ENCODE measurements at places on chromosomes 16 and 17.

DNA sequence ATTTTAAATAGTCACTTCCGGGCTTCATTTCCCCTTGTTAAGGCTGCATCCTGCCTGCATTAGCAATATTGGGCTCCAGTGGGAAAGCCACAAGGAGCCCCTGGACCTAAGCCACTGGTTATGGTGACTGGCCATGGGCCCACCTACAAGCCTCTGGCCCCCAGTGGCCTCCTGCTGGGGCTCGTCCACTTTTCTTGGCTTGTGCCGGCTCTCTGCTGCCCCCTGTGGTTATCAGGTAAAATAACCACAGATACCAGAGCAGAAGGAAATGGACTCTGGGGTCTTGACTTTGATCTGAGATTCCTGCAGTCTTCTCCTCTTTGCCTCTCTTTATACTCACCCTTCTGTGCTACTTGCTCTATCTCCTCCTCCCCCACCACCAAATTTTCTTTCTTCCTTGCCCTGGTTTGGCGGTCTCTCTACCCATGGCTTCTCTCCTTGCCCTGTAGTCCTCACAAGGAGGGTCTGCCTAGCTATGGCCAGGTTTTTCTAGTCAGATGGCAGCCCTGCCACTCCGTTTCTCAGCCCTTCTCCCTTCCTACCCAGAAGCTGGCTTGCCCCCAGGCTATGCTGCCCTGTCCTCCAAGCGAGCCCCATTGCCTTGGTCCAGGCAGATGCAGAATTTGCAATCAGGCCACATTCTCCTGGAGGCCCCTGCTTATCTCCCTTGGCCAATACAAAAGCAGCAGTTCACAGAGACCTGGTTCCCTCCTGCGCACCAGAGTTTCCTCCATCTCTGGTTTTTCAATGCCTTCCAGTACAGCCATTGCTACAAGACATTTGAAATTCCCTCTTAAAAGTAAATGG, 82.9 kb upstream of the RCVRN start:
- no peak for DNase-seq

DNA sequence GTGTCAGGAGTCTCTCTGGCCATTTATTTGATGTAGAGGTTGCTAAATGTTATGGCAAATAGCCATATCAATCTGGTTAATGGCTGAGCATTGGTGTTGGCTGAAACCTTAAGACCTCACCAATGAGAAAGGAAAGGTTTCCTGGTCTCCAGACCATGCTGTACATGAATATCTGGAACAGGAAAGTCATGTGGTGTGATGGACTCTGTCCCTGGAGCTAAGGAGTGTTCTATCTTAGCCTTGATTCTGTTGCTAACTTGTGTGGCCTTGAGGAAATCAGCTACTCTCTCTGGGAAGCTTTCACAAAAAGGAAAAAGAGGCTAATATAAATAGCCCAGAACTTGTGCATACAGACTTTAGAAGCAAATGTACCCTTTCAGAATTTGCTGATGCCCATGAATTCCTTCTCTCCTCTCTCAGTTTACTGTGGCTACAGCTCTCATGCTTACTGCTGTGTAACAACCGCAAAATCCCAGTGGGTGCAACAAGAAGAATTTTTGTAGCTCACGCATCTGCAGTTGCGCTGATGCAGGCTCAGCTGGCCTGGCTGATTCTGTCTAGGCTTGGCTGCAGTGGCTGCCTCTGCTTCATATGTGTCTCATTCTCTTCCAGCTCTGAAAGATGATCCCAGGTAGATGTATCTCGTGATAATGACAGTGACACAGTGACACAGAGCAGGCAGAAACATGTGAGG, 287.5 kb downstream of the NPIPA8 start:
- DNase-seq: no peak

DNA sequence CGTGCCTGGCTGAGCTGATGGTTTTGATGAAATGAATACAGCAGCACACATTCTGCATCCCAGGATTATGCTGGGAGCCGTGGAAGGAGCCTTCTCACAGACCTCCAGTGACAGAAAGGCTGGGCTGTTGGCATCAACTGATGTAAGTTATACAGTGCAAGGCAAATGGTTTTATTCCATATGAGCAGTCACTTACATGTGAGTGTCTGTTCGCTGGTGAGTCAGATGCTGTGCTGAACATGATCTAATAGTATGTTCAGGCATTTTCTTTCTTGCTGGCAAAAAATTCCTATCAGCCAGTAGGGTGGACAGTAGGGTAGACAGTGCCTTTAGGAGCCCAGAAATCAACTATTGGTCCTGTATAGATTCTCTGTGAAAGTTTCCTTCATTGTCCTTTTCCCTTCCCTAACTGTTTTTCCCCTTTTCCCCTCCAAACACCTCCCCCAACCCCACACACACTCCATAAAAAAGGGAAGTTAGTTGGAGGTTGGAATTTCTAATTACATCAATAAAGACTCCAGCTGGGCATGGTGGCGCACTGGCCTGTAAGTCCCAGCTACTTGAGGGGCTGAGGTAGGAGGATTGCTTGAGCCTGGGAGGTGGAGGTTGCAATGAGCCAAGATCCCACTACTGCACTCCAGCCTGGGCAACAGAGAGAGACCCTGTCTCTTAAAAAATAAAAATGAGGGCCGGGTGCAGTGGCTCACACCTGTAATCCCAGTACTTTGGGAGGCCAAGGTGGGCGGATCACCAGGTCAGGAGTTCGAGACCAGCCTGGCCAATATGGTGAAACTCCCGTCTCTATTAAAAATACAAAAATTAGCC, 36.2 kb downstream of the LDHD start:
- DNase-seq: no peak

DNA sequence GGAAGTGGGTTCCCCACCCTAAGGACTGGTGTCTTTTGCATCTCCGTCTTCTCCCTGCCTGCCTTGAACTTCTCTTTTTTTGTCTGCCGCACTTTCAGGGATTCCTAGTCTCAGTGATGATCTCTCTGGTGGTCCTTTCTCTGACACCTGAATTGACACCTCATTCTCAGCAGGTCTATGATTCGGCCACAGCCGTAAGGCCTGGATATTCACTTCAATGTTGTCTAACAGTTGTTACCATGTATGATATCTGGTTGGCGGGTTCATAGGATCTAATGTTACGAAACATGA, 25.1 kb upstream of the SLC47A1 start:
- no peak for DNase-seq

GRCh38 chr17:59004338-59005111, 102.2 kb downstream of the TRIM37 start:
- DNase-seq: peak; percentile 41

- DNase-seq: no peak
Observed at GRCh38 chr16:19774024-19774423, 56.0 kb downstream of the IQCK start.

GRCh38 chr17:75269844-75270217, 1.2 kb downstream of the MIF4GD start:
- no peak for DNase-seq

GRCh38 chr16:31269541-31269940, 9.8 kb downstream of the ITGAM start:
- DNase-seq: no peak

DNA sequence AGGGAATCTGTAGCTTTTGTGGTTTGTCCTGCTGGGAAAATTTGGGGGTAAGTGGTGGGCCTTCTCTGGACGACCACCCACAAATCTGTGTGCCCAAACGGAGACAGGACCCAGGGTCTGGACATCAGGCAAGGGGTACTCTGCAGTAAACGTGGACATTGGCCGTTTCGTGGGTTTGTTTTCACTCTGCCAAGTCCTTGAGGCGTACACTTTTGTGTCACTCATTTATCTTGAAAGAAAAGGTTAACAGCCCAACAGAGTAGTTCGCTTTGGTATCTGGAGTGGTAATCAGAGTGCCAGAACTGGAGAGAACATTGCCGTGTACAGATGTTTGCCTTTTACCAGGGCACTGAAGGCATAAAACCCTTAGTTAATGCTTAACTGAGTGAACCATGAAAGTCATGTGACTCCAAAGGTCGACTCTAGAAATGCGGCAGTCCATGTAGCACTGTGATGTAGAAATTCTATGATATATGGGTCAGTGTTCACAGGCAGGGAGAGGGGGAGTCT, 15.4 kb downstream of the NAA60 start:
- no peak for DNase-seq

DNA sequence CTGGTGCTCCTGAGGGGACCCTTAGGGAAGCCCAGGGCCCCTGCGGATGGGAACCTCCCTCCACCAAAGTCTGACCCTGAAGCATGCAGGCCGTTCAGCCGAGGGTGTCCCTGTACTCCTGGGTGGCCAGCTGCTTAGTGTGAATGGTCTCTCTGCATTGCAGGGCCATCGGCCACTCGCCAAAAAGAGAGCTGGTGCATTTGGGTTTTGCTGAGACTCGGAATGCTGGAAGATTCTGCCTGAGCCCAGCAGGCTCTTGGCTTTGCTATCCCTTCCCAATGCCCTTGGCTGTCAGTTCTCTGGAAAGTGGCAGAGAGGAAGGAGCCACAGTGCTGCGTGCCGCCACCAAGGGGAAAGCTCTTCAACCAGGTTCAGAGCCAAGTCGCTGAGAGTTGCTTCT, 2.8 kb downstream of the MEOX1 start:
- no peak for DNase-seq

DNA sequence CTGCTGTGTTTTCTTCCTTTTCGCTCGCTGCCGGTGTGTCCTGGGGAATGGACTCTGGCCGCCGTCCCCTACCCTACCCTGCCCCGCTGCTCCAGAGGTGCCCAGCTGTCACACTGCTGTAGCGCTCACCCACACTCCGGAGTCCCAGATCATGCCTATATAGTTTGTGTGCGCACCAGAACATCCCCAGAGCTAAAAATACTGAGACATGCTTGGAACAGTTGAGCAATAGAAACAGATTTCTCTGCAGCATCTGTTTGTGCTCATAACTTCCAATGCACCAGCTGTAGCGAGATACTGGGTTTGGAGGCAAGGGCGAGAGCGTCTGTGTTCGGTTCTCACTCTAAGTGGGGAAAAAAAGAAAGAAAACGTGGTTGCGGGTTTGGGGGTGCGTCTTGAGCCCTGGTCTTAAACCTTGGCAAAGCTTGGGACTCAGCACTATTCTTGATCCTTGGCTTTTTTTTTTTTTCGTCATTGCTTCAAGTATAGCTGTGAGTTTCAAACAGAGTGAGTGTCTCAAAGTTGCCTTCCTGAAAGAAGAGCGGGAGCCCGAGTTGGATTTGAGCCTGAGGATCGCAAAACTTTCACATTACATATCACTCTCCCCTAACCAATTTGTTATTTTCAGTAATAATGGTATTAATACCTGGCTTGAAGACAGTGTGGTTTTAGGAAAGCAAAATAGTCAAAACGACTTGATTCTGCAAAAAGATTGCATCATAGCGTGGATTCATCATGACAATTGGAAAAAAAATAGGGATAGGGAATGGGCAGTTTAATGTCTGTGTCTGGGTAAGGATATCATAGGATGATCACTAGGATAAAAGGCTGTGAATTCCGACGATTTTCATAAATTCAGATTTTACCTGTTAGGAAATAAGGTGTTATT, 621 bp downstream of the KCNJ2 start:
- no peak for DNase-seq

DNA sequence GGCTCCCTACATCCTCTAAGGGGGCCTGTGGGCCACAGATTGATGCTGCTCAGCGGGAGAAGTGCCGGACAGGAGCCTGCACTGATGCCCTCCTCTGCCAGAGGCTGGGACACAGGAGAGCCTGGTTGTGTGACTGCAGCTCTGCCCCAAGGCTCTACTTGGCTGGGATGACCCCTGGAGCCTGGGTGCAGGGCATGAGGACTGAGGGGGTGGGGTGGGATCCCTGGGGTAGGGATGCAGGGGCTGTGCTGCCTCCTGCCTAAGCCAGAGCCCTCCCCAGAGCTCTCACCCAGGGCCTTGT, 577 bp downstream of the EVPLL start:
- DNase-seq: no peak

DNA sequence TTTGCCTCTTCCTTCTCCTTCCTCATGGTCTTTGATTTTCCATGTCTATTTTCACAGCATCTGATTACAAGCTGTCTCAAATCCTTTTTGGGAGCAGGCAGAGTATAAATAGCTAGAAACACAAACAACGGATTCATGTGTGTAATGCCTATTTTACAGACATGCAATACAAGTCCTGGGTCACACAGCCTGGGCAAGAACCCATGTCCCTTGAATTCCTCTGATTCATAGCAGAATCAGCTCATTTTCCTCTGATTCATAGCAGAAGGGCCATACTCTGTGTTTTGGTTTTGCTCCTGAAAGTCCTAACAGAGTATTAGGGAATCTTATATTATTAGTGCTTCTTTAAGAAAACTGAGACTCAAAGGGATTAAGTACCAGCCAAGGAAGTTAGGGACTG, 71.3 kb downstream of the IRX5 start:
- no peak for DNase-seq

DNA sequence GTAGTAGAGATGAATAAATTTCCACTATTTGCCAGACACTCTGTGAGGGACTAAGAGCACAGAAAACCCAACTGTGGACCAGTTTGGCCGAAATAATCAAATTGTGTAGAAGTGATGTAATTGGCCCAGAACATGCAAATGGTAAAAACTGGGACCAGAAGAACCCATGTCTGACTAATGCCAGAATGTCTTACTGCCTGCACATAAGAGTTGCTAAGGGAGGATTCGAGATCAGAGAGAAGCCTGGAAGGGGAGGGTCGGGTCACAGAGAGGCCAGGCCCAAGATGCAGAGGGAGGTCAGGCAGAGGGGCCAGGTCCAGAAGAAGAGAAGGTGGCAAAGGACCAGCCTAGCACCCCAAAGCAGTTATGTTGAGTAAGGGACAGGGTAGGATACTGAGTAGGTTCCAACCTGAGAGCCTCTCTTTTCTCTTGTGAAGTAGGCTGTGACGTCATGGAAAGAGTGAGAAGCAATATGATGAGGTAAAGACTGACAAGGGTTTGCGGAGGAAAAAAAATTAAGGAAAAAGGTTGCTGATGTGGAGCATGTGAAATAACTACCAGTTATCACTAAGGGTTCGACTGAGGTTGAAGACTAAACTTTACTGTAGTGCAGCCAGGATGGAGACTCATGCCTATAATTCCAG, 53.2 kb downstream of the SKAP1 start:
- DNase-seq: no peak
